GM04503 (cell line): ENCODE measurements at places on chromosomes 4 and X.

DNA sequence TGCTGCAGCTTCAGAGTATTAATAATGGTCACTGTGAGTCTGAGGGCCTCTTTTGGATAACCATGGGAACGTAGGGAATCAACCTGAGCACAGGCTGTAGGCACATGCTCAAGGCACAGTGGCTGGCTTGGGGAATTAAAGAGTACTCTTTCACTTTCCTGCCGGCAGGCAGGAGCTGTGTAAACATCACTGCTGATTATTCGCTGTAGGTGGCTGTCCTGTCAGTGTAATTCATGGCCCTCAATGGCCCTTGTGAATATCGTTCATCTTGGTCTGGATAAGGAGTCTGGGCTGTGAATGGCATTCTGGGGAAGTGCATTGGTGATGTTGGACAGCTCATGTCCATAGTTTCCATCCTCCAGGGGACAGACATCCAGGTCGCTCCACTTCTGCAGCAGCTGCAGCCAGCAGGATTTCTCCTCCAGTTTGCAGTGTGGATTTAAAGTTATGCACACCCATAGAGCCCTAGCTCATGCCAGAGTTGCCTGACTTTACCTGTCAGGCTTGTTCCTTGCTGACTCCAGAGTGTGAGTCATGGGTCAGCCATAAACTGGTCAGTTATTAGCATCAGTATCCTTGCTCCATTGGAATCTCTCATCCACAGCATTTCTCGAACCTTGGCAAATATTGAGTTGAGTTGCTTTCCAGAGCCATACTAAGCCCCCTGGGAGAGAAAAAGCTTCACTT is 43.0 kb downstream of the C4orf33 start:
- DNase-seq, result no peak

- peak; percentile 88 for DNase-seq
Observed at GRCh38 chr4:184534511-184535391, 60.4 kb upstream of the IRF2 start.

- DNase-seq, result no peak
Observed at GRCh38 chr4:38804654-38805295, at the start of gene TLR1. Gene TLR1, minus strand, starts transcription at chr4:38804791. Its CDS starts 5,960 bp downstream, at chr4:38798831.

GRCh38 chr4:23369331-23369730 is 520.5 kb downstream of the PPARGC1A start:
- DNase-seq, result no peak

DNA sequence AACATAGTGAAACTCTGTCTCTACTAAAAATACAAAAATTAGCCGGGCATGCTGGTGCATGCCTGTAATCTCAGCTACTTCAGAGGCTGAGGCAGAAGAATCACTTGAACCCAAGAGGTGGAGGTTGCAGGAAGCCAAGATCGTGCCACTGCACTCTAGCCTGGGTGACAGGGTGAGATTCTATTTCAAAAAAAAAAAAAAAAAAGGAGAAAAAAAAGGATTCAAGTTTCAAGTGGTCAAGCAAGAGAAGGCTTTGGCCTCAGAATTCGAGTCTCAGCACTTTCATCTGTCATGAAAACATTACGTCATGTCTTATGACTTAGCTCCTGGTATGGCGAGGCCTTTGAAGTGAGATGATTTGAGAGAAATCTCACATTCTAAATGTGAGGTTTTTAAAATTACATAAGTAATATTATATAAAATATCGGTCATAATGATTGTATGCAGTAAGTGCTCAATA is 21.2 kb upstream of the DHRSX start:
- no peak for DNase-seq

DNA sequence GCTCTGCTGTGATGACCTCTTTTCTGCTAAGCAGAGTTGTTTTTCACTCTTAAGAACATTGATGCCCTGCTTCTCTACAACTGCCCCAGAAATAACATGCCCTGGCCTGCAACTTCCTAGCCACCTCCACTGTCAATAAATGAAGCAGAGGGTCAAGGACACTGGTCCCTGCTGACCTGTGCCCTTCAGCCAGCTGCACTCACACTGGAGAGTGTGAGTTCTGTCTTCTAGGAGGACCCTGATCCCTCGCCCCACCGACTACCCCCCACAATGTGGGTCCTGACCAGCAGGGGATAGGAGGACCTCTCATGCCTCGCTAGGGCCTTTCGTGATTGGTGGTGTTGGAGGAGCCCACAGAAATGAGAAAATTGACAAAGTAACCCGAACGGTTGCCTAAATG is 408.1 kb upstream of the GALNT7 start:
- DNase-seq, result no peak

DNA sequence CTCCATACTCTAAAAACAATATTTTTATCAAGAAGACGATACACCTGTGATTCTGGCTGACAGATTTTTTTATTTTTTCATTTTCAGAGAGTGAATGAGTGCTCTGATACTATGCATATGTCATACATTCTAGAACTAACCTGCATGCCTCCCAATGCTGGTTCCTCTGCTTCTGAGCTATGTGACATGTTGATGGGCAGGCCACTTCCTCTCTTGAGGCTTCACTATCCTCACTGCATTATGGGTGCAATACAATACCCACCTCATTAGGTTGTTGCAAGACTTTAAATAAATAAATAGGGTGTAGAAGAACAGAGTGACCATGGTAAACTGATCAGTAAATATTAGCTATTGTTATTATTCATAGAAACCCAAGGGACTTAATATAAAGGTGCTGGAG is 408.3 kb downstream of the HNRNPD start:
- DNase-seq, result no peak

DNA sequence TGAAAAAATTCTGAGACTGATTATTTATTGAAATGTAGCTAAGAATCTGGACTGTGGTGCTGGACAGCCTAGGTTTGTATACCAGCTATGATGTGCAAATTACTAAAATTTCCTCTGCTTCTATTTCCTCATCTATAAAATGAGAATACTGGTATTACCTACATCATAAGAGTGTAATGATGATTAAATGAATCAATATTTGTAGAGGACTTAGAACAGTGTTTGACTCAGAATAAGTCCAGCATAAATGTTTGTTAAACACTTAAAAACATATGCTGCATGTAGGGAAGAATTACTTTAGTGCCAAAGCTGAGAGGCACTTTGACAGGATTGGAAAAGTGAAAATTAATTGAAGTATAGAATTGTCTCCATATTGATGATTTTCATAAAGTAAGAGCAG is 55.3 kb upstream of the TMPRSS11F start:
- no peak for DNase-seq

GRCh38 chrX:7090641-7091040 is 56.9 kb upstream of the STS start:
- DNase-seq, result no peak

- no peak for DNase-seq
Observed at GRCh38 chrX:17588303-17588702, 149.0 kb upstream of the SCML1 start.

- DNase-seq, result no peak
Observed at GRCh38 chrX:153875391-153876111, 10.4 kb downstream of the L1CAM start.

DNA sequence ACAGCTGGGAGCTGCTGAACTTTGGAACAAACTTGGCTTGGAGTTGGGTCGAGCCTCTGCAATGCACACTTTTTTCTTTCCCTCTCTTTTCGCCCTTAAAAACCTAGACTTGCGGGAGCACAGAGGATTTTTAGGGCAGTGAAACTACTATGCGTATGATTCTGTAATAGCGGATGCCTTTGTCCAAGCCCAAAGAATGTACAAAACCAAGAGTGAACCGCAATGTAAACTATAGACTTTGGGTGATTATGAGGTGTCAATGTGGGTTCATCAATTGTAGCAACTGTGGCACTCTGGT is 493 bp upstream of the SH3D19 start:
- no peak for DNase-seq

DNA sequence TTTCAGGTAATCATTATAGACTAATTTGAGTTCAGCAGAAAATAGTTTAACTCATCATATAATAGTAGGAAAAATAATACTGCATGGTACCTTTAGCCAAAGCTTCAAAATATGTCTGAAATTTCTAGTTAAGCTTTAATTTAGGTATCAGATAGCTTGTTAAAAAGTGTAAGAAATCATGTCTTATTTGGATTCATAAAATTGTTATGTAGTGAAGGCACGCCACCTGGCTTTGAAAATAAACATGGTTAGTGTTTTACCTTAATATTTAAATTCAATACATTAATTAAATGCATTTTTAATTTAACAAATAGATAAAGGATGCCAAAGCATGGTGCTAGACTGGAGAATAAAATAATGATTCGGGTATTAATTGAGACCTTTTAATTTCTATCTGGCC is 211.4 kb downstream of the FSTL5 start:
- no peak for DNase-seq

GRCh38 chr4:109254845-109255244 is 47.6 kb downstream of the COL25A1 start:
- no peak for DNase-seq

- peak; percentile 0 for DNase-seq
Observed at GRCh38 chr4:27684610-27685011, 824.0 kb downstream of the STIM2 start.

- DNase-seq, result no peak
Observed at GRCh38 chrX:131063613-131064012, 5.5 kb downstream of the ARHGAP36 start.

- no peak for DNase-seq
Observed at GRCh38 chr4:25481648-25482047, 104.6 kb downstream of the ANAPC4 start.

GRCh38 chr4:11152684-11153083 is 276.0 kb downstream of the HS3ST1 start:
- no peak for DNase-seq

- DNase-seq, result no peak
Observed at GRCh38 chr4:25827373-25827772, 35.4 kb downstream of the SEL1L3 start.

DNA sequence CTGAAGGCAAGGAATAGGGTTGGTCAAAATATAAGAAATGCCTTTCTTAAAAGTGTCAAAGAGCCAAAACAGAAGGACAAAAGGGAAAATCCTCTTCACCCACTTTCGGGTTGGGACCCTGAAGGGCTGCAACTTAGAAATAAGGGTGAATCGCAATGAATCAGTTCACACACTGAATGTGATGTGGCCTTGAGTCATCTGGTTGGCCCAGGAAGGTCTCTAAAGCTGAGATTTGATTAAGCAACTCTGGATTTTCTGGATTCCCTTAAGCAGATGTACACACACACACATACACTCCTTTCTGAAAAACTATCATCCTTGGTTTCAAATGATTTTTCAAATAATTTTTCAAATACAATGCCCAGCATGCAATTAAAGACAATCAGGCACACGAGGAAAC is 13.1 kb downstream of the TAB3 start:
- DNase-seq, result peak; percentile 19

DNA sequence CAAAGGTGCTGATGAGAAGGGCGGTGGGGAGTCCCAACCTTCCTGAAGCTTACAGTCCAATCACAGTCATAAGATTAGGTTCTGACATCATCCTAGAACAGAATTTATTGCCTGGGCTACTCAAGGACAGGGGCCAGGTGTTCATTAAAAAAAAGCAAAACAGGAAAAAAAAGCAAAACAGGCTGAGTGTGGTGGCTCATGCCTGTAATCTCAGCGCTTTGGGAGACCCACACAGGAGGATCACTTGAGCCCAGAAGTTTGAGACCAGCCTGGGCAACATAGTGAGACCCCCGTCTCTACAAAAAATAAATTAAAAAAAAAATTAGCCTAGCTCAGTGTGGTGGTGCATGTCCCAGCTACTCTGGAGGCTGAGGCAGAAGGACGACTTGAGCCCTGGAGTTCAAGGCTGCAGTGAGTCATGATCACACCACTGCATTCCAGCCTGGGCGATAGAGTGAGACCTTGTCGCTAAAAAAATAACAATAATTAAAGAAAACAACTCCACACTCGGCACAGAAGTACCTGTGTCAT is 3.0 kb downstream of the RAB9A start:
- no peak for DNase-seq

DNA sequence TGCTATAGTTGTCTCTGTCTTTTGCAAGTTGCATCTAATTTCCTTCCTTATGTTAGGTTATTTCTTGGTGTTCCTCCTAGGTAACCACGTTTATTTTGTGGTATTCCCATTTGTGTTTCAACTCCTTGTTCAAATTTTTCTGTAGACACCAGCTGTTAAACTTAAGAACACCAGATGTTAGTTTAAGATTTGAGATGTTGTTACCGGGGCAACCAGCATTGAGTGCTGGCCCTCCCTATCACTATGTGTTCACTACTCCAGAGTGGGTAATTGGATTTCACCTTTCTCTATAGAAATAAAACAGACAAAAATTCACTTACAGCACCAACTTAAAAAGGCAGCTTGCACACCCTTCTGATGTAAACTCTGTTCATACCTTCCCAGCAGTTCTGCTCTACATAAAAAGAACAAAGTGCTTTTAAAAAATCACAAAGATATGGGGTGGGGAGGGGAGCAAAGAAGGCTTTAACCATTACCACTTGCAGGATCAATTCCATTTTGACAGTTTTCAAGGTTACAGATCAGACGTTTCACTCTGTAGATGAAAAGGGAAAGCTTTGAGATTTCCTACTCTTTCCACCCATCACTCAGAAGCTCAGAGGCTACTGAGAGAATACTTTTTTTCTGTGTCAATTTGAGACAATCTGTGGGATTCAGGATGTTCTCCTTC is 82.9 kb downstream of the DKK2 start:
- DNase-seq, result no peak

DNA sequence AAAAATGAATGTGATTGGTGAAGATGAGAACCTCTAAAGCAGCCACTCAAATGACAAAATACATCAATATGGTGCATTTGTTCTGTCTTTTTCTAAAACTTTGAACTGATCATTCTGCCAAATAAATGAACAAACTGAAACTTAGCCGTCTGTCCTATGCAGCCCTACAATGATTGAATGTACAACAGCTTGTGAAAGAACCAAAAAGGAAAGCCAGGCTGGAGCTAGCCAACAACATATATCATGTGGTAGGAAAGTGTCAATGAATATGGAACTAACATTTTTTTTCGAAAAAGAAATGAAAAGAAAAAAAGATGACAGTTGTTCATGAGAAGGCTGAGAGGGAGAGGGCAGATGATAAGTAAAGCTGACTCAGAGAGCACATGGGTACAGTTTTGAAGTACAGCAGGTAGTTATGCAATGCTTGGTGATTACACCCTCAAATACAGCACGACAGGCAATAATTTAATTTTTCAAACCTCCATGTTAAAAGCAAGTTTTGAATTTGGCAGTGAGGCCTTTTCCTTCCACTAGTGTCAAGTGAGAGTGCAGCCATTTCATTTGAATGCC is 21.2 kb upstream of the SLC7A11 start:
- DNase-seq, result no peak

DNA sequence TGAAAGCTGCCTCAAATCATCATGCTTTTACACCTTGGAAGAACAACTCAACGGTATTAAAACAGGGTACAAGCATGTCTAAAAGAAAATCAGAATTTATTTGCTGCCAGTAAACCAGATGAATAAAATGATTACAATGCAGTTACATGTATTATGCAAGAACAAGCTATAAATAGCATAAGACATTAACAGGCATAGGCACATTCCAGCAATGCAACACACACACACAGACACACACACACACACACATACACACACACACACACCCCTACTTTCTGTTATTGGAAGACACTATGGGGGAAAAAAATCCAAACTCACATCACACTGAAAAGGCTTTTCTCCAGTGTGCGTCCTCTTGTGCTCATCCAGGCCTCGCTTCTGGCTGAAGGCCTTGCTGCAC is 212.5 kb downstream of the PRDM5 start:
- DNase-seq, result no peak

GRCh38 chrX:118143578-118143977 is 27.0 kb upstream of the KLHL13 start:
- DNase-seq, result no peak

- DNase-seq, result no peak
Observed at GRCh38 chrX:130330146-130330545, 9.6 kb upstream of the SLC25A14 start.
